ENCODE measurements at places on chromosomes 2 and 18.

- no peak for DNase-seq
These were observed 304.8 kb upstream of the FSIP2 start for GRCh38 chr2:185433824-185434223.

DNA sequence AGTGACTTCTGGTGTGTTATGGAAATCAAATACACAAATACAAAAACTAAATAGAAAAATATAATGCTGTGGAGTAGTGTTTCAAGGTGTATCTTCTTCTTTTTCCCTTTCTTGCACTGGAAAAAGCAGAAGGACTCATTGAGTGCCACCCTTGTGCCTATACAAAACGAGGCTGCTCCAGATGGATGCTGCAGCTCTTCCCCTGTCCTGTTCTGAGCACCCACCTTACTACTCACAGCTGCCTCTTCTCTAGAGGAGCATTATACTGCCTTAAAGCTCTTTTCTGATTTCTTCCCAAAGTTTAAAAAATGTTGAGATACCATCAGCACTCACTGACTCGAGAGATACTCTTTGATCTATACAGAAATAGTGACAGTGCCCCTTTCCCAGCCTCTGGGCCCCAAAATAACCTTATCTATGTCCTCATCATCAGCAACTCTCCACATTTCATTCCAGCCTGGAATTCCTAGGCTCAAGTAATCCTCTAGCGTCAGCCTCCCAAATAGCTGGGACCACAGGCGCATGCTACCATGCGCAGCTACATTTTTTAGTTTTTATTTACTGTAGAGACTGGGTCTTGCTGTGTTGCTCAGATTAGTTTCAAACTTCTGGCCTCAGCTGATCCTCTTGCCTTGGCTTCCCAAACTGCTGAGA, 1356.1 kb upstream of the NRXN1 start:
- DNase-seq, result no peak

DNA sequence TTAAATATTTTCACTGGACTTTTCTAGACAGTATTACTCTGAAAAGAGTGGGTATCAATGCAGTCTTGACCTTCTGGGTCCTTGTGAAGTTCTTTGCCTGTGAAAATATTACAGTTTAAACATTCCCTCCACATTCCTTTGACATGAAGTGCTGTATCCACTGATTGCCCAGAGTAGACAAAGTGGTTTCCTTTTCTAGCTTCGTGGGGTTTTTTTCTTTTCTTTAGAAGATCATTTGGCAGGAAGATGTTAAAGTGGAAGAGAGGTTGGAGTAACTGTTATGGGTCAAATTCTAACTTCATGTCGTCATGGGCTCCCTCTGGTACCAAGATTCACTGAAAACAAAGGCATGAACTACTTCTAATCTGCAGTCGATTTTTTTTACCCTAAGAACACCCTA, 496.9 kb downstream of the EPHA4 start:
- DNase-seq, result no peak

DNA sequence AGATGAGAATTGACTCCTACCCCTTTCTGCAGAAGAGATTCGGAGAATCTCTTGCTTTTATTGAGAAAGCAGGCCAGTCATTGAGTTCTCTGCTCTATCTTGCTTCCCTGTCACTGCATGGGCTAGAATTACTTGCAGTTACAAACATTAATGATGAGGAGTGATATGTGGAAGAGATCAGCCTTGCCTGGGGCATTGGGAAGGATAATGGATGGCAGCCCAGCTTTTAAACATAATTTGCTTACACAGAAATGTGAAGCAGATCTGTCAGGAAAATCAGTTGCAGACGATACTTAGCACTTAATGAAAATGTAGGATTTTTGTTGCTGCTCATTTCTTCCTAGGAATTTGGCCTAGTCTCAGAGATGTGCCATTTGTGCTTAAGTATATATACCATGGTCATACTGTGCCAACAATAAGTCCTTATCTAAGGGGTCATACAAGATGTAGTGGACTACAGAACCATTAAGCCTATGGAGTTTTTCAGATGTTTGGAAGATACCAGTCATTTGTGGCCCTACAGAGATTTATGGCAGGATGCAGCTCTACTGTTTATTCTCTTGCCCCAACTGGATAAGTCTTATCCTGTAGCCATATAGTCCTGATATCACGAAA, 92.7 kb downstream of the XRCC5 start:
- DNase-seq, result no peak

- DNase-seq, result no peak
These were observed 125.6 kb downstream of the PLB1 start for GRCh38 chr2:28621172-28622100.

DNA sequence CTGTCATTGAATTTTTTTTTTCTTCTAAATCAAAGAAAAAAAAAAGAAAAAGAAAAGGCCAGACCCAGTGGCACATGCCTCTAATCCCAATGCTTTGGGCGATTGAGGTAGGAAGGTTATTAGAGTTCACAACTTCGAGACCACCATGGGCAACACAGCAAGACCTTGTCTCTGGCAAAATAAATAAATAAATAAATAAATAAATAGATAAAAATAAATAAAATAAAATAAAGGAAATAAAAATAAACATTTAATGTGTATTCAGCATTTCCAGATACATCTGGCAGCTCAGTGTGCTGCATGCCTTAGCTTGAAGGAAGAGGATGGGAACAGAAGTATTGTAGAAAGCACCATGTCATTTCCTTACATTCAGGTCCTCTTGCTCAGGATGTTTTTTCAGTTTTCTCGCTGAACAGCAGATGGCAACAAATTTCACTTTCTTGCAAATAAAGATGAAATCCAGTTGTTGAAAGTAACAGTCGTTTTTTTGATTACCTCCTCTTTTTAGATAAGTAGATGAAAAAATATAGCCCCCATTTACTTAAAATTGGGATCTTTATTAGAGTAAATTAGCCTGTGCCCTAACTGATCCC, 25.7 kb upstream of the FAM178B start:
- no peak for DNase-seq

DNA sequence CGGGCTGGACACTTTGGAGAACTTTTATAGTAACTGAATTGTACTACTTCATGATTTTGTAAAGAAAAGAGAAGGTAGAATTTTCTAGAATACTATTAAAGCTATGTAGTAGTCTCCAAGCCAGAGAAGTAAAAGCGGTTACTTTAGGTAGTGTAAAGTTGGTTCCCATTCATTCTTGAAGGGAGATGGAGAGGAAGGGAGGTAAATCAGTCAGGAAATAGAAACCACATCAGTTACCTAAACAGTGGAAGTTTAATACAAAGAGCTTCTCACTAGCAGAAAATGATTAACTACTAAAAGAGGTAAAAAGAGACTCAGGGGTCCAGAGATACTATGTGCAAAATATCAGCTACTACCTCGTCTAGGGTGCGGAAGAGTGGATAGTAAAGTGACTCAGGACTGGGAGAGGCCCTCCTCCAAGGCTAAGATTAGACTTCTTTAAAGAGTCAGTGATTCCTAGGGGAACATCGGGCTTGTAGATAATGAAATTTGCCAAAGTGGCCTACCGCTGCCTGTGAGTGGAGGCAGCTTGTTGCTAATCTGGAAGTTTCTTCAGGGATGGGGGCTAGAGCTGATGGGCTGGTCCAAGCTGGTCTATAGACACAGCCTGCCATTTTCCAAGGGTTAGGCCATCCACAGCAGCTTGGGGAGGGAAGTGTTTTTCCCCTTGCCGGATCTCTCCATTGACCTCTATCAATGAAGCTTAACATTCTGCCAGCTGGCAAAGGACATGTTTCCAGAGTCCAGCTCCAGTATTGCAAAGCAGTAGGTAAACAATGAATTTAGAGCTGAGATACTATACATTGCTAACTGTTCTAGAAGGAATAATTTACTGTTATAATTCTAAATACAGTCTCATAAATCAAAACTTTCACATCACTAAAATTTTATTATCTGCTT, 246.4 kb upstream of the BOD1L2 start:
- DNase-seq, result no peak

DNA sequence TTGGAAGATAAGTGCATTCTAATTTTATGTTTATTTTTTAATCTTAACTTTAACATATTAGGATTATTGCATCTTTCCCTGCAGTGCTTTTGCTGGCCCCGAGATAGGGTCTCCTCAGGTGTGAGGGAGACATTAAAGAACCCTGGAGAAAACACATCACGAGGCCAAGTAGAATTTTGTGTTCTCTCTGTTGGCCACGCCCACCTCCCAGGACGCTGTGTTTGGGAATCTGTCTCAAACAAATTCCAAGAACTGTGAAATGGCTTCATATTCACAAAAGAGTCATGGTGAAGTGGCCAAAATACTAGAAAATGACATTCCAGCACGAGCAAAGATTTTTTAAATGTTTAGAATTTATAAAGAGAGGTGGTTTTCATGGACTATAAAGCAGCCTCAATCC, 27.3 kb downstream of the RNF144A start:
- DNase-seq, result no peak

DNA sequence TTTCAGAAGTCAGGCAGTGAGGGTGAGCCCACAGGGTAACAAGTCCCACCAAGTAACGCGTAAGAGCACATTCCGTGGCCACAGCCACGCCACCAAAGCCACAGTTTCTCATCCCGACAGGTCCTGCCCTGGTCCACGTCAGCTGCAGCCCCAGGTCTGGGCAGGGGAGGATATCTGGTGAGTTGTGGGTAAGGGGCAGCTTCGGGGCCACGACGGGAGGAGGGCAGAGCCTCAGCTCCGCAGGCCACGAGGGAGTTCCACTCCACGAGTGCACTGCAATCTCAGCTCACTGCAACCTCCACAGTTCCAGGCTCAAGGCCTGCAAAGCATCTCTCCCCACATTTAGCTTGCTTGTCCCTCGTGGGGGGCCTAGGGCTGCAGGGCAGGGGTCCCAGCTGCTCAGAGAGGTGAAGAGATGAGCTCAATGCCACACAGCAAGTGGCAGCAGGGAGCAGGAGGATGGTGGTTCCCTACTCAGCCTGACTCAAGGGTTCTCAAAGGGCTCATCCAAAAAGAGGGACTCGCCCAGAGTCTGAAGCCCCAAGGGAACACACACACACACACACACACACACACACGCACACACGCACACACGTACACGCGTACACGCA, 12.5 kb downstream of the SNORC start:
- DNase-seq, result no peak

GRCh38 chr2:12417786-12418185, 298.9 kb upstream of the TRIB2 start:
- DNase-seq, result no peak

Measured in cortex of kidney (tissue), 1 donor.